Activated CD8-positive, alpha-beta T cell treated with anti-CD3 and anti-CD28 coated beads, Interleukin-2, amount 10 ng/mL, durations not matched to agents 7 days and 5 days (primary cell): ENCODE measurements at places on chromosomes 3 and 15. TPM values are rescaled to one million over a fixed set of nuclear protein-coding genes. Genes with fewer than 3 reads are reported as not detected.

The CFAP92 gene
- 0.26 TPM for total RNA-seq

The THBS1 gene
- 1.2 TPM for total RNA-seq

The MME gene
- not detected for total RNA-seq

DNA sequence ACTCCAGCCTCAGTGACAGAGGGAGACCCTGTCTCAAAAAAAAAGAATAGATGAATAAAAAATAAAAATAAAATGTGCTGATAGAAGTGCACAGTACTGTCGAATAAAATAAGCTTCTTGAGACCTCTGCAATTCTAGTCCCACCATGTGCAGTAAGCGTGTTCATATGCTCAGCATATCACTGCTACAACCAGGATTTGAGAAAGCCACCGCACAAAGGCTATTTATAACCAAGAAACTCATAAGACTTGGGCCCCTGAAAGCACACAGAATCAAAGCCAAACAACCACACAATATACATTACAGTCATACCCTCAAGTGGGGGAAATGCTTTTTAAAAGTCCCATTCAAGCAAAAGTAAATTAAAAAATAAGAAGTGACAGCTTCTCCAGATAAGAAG is 56.5 kb upstream of the FXR1 start:
- DNase-seq = no peak

- no peak for DNase-seq
These were observed 539.2 kb downstream of the VGLL3 start for GRCh38 chr3:86451749-86452148.

DNA sequence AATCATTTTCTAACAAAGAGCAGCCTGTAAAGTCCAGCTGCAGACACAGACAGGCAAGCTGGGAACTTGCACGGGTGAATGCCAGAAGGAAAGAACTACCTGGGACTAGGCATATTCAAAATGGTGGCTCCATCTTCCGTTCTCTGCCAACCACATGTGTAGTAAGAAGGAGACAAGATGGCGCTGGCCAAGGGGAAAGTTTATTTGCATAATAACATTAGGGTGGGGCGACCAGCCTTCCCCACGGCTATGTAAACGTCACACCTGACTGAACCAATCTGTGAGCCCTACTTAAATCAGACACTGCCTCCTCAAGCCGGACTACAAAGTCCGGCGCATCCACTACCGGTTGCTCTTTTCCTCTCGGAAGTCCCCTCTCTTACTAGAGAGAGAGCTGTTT is 130.8 kb downstream of the SNRK start:
- no peak for DNase-seq

DNA sequence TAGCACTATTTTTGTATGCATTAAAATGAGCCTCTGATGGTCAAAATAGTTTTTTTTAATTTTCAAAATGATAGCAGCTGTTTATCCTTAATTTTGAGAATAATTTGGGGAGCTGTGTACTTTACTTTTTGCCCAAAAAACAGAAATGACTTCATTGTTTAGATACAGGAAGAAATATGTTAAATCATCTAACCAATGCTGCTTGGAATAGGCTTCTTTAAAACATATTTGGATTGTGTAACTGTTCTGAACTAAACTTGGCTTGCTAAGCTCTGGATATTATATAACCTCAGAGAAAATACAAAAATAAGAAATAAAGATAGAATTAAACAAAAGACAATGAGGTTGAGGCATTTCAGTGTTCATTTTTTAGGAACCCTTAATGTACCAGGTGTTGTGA is 119.3 kb downstream of the SERPINI1 start:
- DNase-seq = no peak
